Ecto neural progenitor cell (in vitro differentiated cells): ENCODE measurements at places on chromosomes 6 and 20.
A peak's percentile ranks its signal among the peaks of the same experiment; 100 is the strongest.

DNA sequence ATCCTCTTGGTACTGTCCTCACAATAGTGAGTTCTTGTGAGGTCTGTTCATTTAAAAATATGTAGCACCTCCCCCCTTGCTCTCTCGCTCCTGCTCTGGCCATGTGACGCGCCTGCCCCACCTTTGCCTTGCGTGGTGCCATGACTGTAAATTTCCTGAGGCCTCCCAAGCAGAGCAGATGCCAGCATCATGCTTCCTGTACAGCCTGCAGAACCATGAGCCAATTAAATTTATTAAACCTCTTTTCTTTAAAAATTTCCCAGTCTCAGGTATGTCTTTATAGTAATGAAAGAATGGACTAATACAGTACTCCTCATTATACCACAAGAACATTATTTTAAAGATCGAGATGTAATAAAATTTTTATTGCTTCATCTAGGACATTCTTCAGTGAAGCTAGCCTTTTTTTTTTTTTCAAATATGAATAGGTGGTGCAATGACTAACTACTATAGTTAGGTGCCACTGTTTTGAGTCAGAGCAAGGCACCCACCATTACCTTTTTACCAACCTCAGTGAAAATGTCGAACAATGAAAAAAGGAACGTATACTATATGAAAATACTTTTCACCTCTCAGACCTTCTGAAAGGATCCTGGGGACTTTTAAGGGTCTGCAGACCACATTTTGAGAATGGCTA lies 191.1 kb upstream of the SGK1 start:
- no peak for DNase-seq

DNA sequence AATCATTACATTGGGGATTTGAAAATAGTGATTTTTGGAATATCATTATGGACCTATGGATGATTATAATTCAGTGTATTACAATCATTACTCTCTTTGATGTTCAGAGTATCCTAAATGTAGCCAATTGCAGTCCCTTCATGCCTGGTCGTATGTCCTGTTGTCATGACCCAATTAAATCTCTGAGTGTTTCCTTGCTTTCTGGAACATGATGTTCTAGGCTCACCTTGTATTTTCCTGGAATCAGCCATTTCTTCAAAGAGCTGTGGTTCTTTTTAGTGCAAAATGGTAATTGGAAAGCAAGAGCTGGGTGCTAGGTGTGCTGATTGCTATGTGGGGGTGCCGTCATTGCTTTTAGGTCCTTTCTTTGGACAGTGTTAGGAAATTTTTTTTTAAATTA lies 100.7 kb upstream of the RNF24 start:
- DNase-seq, result no peak

DNA sequence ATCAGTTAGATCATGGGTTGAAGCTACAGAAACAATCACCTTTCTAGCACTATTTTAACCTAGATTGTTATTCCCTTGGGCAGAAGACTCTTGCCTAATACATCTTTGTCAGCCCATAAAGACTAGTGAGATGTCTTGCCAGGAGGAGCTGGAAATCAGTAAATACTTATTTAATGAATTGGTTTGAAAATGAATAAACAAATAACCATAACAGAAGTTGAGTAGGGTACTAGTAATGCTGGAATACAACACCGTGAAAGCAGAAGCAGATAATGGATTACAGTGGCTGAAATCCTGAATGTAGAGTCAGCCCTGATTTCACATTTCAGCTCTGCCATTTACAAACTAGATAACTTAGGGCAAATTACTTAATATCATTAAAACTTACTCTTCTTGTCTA lies 236.1 kb downstream of the PACRG start:
- DNase-seq, result no peak

- DNase-seq, result no peak
Observed at GRCh38 chr20:43722153-43722505, 4.7 kb downstream of the GTSF1L start.

DNA sequence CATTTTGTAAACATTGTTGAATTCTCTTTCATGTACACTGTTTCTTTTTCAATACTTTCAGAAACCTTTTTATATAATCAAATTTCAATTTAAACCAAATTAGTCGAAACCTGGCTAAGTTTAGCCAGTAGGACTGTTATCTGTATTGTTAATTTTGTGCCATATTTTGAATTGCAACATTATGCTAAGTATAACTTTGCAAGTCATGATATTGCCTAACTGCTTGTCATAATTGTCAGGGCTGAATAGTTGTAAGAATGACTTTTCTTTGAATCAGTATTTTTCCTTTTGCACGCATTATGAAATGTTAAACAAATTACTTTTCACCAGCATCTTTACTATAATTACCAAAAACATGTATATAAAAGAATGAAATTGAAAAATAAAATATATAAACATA lies 82.7 kb downstream of the SAMD3 start:
- no peak for DNase-seq

GRCh38 chr20:24194143-24194542 lies 205.6 kb upstream of the GGTLC1 start:
- DNase-seq, result no peak

DNA sequence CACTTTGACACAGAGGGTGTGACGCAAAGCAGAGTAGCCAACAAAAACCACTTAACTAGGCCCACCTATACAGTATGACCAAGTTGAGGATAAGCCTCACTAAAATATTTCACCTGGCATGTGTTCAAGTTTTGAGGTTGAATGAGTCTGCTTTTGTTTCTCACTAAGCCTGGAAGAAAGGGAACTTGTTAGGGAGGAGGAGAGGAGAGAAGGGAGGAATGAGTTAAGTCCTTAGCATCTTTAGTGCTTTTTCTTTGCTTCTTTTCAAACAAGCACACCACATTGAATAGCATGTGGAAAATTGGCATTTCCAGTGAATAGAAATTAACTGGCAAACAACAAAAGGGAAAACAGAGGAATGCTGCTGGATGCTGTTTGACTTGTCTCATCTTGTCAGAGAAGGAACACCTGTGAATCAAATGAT lies 461.9 kb downstream of the GJA1 start:
- no peak for DNase-seq

- peak; percentile 67 for DNase-seq
Observed at GRCh38 chr6:106339334-106340029, 13.9 kb upstream of the ATG5 start.

GRCh38 chr20:62852841-62853240 lies 8.8 kb downstream of the TCFL5 start:
- DNase-seq, result no peak

DNA sequence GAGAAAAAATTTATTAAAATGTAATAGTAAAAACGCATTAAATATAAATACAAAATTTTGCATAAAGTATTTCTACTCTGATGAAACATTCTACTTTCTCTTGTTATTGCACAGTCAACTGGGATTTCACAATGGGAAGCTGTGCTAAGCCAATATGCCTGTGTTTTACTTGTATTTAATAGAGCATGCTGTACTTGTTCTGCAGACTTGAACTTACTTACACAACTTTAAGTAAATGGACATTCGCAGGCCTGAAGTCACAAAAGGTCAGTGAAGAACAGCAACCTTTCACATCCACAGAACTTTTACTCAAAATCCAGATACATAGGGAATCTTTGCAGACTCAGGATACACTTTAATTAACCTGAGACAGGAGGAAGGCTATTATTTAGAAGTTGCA lies 409.5 kb downstream of the BTBD3 start:
- DNase-seq, result no peak

DNA sequence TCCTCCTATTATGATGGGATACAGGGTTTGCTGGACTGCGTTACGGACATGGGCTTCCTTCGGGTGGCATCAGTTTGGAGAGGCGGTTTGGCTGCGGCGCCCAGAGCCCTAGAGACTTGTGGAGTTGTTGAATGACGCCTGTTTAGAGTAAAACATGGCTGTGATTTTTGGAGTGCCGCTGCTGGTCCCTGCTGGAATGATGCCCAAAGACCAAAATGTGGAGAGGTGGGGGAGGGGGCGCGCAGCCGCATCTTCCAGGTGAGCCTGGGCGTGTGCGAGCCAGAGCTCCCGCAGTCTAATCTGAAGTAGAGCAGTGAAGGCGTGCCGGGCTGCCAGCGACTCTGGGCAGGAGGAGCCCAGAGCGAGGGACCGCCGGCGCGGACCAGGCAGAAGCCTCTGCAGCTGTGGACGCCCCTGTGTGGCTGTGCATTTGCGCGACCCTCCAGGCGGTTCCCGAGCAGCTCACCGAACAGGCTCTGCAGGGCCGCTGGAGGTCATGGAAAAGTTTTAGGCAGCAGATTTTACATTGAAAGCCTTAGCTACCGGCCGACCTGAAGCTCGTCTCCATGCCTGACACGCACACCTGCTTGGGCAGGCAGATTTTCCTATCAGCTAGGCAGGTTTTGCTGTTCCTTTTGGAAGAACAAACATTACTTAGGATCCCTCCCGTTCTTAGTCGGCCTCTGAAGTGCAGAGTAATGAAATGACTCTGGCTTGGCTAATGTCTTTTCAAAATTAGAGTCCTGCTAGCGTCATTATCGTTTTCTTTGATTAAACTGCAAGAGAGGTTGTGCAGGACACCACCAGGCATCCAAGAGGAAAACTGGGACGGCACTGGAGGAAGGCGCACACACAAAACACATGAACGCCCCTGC lies 298.2 kb downstream of the PHACTR1 start:
- peak; percentile 66 for DNase-seq

GRCh38 chr20:51565298-51566144 lies 23.0 kb upstream of the NFATC2 start:
- no peak for DNase-seq

- no peak for DNase-seq
Observed at GRCh38 chr6:35919085-35919826, 1.6 kb downstream of the SRPK1 start.

- no peak for DNase-seq
Observed at GRCh38 chr20:14069796-14070195, 74.5 kb downstream of the MACROD2 start.

DNA sequence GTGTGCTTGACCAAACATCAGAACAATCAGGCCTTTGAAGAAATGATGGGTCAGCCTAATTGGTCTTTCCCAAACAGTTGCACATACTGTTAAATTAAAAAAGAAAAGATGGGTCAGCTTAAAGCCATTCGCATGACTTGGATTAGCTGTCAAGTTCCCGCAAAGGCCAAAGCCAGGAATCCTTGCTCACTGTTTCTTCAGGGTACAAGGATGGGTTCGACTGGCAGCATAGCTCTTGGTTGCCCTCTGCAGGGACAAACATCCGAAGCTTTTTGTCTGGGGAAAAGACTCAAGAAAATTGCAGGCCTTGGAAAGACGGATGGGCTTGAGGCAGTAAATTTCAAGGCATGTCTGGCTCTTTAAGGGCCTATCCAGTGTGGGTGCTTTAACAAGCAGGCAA lies 168.0 kb downstream of the HDGFL1 start:
- DNase-seq, result peak; percentile 71

GRCh38 chr6:81962198-81962597 lies 209.7 kb upstream of the TENT5A start:
- DNase-seq, result no peak

DNA sequence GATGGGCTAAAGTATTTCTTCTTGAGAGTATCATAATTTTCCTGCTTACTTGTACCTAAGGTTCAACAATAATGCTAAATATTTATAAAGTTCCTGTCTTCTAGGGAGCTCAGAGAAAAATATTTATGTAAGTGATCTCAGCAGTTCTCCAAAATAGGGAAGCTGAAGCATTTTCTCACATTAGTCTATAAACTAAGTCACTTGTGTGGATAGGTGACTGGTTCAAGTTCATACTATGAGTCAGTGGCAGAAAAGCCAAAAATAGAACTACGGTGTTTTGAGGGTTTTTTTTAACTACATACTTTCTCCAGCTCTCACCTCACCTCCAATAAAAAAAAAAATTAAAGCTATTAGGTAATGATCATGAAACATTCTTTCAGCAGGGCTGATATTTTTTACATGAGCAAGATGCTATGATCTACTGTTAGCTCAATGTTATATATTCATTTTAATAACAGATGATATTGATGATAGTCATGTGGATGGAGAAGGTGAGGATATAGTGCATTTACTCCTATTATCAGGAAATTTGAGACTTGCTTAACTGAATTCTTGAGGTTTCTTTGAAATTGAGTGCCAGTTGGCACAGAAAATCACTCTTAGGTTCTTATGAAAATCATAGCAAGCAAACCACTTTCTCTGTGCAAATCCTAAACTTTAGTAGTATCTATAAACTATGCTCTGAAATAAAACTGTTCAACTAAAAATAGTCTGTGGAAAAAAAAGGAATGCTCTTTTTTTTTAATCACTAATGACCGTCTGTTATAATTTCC lies 4.1 kb upstream of the MOXD1 start:
- DNase-seq, result no peak

DNA sequence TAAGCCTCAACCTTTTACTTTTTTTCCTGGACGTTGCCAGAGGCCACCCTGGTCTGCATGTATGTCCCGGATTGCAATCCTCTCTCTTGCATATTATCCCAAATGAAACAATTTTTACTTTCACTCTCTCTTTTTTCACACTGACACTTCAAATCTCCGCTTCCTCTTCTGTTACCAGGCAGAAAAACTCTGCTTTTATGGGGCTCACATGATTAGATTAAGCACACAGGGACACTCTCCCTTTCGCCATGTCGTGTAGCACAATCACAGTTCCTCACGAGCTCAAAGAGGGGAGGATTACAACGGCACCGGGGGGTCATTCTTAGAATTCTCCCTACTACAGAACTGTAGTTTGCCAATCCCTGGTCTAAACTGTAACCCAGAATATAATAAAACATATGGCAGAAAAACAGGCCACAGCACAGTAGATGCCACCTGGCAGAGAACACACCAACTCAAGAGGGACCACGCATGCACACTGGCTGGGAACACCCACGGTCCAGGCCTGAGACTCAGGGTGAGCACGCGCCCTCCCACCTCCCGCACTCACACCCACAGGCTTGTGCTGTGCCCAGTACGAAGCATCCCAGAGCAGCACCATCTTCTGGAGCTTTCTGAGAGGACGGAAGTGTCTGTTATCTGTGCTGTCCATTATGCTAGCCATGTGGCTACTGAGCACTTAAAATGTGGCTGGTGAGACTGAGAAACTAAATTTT lies 288.7 kb downstream of the KIF16B start:
- no peak for DNase-seq

DNA sequence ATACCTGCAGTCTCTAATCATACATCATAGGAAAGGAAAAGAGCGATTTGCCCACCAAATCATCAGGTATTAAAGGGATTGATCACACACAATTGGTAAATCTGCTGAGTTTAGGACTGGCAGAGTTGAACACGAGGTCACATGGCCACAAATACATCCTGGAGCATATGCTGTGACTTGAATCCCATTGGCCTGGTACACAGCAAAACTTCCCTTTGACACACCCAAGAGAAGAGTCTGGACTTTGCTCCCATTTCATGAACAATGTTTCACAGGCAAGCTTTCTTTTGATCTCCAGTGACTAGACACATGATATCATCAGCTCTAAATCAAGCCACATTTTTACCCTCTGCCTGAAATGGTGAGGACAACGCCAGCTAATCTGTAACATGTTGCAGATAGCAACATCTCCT lies 117.9 kb downstream of the ISM1 start:
- DNase-seq, result no peak
